Dorsolateral prefrontal cortex (tissue), 122 donors: ENCODE measurements at places on chromosomes 2 and 18.

- peak; percentile 58 for DNase-seq
These were observed 2.1 kb downstream of the GULP1 start for GRCh38 chr2:188293601-188294351.

DNA sequence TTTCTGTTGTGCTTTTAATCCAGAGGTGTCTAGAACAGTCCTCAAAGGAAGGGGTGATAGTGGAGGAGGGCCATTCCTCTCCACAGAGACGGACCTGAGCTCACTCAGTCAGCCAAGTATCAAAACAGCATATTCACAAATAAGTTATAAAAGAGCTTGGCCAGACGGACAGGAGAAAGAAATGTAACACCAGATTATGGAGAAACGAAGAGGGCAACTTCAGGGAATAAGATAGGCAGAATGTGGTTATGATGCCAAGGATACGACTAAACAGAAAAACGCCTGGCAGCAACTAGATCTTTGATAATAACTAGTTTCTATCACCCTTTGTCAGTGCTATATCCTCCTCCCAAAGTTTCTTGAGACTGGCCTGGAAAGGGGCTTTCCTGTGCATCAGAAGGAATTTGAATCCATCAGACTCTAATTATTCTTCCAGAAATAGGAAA is 42.5 kb downstream of the MAP4K3 start:
- DNase-seq: no peak

GRCh38 chr18:58025733-58026132 is 18.3 kb upstream of the NEDD4L start:
- no peak for DNase-seq

DNA sequence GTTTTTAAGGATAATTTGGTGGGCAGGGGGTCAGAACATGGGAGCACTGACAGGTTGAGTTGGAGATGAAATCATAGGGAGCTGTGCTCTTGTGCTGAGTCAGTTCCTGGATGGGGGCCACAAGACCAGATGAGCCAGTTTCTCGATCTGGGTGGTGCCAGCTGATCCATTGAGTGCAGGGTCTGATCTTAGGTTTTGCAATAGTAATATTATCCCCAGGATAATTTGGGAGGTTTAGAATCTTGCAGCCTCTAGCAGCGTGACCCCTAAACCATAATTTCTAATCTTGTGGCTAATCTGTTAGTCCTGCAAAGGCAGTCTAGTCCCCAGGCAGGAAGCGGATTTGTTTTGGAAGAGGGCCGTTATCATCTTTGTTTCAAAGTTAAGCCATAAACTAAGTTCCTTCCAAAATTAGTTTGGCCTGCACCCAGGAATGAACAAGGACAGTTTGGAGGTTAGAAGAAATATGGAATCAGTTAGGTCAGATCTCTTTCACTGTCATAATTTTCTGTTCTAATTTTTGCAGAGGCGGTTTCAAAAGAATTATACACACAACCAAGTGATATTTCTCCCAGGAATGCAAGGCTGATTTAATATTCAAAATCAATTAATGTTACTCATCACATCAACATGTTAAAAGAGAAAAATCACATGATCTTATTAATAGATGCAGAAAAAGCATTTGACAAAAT is 23.0 kb downstream of the DBI start:
- no peak for DNase-seq

DNA sequence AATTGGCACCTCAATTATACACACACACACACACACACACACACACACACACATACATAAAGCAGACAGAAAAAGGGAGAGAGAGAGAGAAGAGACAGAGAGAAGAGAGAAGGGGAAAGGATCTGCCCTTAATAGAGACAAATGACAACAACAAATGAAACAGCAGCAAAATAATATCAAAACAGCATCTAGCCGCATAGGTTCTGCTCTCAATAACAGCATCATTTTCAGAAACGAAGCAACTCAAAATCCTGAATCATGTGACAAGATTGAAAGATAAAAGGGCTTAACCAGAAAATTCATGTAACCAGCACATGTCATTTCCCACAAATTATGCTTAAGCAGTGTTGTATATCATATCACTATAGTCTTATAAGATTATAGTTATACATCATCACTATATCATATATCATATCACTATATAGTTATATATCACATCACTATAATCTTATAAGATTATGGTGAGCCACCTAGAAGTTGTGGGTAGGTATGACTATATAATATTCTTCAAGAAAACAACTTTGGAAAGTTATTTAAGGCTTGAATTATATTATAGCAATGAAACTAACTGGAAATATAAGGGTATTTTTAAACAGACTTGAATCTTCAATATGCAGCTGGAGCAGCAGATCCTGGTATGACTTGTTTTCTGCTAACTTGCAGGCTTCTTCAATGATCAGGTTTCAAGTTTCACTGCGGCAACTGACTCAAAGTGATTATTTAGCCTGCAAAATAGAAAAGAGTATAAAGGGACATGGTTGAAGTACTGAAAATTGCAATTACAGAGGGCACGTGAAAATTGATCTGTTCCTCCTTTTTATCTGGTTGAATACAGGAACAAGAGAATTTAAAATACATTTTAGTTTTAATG is 16.1 kb upstream of the VPS54 start:
- no peak for DNase-seq

GRCh38 chr2:96684883-96685576 is 42.5 kb downstream of the FER1L5 start:
- no peak for DNase-seq

GRCh38 chr18:55105873-55106272 is 146.6 kb upstream of the CCDC68 start:
- no peak for DNase-seq

GRCh38 chr2:1750933-1751766 is 6.8 kb upstream of the PXDN start:
- DNase-seq: peak; percentile 70

DNA sequence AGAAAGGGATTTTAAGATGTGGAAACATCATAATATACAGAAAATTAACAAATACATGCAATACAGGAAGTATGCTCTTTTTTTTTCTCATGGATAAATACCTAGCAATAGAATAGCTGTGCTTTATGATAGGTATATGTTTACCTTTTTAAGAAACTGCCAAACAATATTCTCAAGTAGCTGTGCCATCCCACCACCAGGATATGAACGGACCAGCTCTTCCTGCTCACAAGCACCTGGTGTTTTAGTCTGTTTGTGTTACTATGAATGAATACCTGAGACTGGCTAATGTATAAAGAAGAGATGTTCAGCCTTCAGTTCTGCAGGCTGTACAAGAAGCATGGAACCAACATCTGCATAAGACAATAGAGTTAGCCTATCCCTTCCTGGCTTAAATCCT is 19.9 kb upstream of the UGT1A8 start:
- DNase-seq: no peak

- DNase-seq: no peak
These were observed 1.6 kb upstream of the ARHGEF4 start for GRCh38 chr2:130834931-130835765.

DNA sequence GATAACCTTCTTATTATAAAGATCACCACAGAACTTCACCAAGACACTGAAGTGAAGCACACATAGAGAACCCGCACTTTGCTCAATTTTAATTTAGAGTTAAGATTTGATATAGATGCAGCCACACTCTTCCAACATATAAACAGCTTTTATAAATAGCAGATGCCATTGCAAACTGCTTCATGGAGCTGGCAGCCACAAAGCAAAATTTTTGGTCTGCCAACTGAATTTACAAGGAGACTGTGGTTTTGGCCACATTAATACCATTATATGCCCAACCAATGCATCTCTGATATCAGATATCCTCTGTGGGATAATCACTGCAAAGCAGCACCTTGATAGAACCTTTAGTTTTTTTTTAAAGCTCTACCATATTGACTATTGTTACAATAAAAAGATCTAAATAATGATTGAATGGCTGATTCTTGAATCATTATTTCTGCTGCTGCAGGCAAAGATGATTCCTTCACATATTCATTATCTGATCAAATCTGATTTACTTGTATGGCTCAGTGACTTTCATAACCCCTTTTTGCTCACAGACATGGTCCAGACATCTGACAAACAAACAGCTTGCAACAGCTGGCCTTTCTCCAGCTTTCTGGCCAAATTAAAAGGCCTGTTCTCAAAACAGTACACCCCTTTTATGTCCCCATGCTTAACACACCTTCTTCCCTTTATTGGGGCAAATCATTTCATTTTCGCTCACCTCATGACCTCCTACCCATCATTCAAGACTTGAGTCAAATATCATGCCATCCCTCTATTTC is 88.4 kb downstream of the METTL4 start:
- DNase-seq: no peak

- DNase-seq: no peak
These were observed at the start of gene CDKL4 for GRCh38 chr2:39243469-39244123. Gene CDKL4, minus strand, starts transcription at chr2:39243970.

DNA sequence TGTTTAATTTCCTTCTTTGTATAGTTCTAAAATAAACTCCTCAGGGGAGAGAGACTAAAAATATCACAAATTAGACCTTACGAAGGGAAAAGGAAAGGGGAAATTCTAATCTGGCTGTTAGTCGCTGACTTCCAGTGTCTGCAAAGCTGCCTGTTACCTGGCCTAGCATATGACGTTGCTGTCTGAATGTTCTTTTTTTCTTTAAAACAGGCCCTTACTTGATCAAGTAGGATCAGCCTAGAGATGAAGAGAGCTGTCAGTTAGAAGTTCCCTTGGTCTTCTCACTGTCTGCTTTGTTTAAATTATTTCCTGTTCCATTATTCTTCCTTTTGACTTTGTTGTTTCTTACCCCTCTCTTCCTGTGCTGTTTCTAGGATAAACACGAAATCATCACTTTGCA is 11.2 kb downstream of the NCK2 start:
- no peak for DNase-seq

- DNase-seq: no peak
These were observed 861.8 kb downstream of the TRIB2 start for GRCh38 chr2:13578547-13578946.

DNA sequence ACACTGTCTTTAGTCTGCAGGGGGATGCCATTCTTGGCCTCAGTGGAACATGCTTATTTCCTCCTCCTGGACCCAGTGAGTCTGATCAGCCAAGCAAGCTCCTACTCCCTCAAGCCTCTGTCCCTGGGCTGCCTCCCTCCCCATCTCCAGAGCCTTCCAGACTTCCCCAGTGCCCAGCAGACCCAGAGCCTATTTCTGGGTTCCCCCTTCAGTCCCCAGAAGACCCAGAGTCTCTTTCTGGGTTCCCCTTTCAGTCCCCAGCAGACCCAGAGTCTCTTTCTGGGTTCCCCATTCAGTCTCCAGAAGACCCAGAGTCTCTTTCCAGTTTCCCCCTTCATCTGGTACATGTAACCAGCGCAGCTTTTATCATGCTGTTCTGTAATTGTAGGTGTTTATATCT is 17.0 kb upstream of the PKDCC start:
- DNase-seq: no peak

GRCh38 chr2:133817680-133818566 is 249.7 kb upstream of the NCKAP5 start:
- DNase-seq: no peak

DNA sequence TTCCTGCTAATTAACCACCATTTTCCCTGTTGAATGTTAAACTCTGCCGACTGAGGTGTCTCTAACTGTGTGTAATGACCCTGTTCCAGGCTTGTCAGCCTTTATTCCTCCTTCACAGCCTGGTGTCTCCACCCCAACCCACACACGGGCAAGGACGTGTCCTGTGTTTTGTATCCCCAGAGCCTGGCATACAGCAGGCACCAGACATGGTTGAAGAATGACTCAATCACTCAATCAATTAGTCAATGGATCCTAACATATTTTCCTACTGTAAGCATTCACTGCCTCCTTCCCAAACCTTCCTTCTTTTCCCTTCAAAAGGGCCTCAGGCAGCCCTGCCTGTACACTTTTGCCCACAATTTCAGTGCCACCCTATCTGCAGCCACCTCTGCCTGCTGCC is 2.7 kb upstream of the TNS1 start:
- DNase-seq: no peak

- no peak for DNase-seq
These were observed 5.2 kb downstream of the TMEM127 start for GRCh38 chr2:96260387-96261260.

- no peak for DNase-seq
These were observed 11.4 kb upstream of the TMEM18 start for GRCh38 chr2:688504-689076.

GRCh38 chr2:98852932-98853331 is 83.1 kb downstream of the CRACDL start:
- no peak for DNase-seq

DNA sequence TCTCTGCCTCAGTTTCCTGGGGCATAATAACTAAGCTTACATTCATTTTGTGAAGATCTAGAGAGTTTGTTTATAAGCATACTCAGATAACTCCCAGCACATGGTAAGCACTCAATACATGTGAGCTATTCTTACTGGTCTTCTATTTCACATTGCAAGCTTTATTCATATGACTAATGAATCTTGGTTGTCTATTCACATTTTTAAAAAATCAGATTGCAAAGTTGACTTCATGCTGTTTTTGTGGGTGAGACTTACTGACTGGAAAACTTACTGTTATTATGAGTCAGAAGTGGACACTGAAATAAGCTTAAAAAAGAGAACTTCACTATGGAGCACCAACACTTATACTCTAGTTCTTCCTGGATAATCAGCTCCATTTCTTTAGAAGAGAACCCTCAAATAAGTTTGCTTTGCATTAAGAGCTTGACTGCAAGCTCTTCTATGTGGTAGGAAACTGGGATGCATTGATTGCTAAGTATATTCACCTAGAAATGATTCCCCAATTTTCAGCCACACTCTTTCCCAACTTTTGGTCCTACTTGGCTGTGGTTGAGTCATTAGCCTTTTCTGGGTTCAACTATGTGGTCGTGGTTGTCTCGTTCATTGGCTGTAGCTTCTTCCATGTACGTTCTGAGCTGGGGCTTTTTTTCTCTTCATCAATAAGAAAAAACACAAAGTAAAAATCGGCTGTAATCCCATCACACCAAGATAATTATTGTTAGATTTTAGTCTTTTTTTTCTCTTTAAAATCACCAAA is 29.5 kb upstream of the RBMS1 start:
- DNase-seq: no peak
